ENCODE measurements at places on chromosomes 7 and 10.

DNA sequence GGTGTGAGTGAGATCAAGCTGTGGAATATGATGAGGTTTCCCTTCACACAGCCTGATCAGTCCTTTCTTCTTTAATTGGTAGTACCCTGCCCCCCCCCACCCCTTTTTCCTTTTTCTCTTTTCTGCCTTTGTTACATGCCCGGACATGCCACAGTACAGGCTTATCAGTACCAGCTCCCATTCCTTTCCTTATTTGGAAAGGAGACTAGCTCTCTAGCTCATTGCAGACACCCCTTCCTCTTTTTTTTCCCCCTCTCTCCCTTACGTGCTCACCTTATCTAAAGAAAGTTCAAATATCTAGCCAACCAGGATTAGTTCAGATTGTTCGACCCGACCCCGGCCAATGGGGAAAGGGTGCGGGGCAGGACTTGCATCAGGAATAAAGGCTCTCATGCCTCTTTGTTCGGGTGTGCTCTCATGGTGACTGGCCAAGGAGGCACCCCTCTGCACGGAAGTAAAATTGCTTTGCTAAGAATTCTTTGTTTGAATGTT lies 230.4 kb downstream of the ACTR3B start:
- peak; percentile 50 for DNase-seq

- DNase-seq, result no peak
These were observed 197.2 kb downstream of the HECW1 start for GRCh38 chr7:43309706-43310022.

GRCh38 chr7:94041529-94041928 lies 37.4 kb upstream of the BET1 start:
- DNase-seq, result no peak

- no peak for DNase-seq
These were observed 538.0 kb downstream of the DNAJB6 start for GRCh38 chr7:157874870-157875229.

GRCh38 chr10:13712476-13712836 lies 125.7 kb downstream of the PRPF18 start:
- DNase-seq, result no peak

DNA sequence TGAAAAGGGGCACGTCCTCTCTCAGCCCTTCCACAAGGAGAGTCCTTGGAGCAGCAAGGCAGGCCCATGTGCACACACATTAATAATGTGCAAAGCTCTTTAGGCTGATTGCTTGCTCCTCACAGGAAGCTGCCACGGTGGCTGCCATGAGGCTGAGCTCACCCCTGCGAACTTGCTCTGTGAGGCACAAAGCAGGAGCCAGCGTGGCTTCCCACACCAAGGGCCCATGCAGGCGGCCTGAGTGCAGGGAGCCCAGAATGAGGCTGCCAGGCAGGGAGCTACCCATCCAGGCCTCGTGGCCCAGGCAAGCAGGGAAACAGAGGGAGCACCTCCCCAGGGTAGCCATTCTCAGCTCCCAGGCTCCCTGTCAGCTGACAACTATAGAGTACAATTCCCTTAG lies 242.9 kb downstream of the GRID1 start:
- peak; percentile 63 for DNase-seq

DNA sequence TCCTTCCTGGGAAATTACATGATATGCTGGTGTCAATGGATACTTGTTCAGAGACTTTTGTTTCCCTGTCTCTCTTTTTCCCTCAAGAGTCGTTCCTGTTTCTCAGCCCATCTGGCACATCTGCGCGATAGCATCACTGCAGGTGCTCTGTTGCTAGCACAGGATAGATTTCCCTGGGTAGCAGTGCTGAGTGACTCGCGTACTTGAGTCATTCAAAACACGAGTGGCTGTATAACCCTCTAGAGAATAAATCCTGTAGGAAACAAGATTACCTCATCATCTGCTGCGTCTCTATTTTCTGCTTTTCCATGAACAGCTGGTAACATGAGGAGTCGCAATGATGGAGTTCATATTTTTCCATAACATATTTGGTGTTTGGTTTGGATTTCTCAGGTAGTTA lies 452.0 kb upstream of the FZD8 start:
- DNase-seq, result peak; percentile 78

GRCh38 chr10:112775892-112776674 lies 174.0 kb upstream of the TCF7L2 start:
- DNase-seq, result peak; percentile 49

GRCh38 chr7:2354186-2354938 lies at the start of gene EIF3B:
Gene EIF3B, plus strand, starts transcription at chr7:2354827. Its CDS starts 95 bp downstream, at chr7:2354922.
- peak; percentile 94 for DNase-seq

DNA sequence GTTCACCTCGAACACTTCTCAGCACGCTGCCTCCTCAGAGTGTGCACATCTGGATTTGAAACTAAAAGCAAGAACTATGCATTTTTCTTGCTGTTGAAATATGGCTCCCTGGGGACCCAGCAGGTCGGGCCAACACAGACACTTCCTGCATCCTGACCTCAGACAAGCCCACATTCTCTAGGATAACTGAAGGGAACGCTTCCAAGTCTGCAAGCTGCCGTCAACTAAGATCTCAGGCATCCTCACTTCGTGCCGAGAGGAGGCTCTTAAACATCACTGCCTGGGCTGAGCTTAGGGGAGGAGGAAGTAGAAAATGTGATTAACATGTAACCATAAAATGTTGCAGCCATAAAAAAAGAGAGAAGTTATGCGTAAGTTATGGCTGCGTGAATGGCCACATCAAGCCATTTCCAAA lies 65.5 kb downstream of the PYROXD2 start:
- no peak for DNase-seq

GRCh38 chr10:31014161-31014875 lies 17.3 kb downstream of the ZNF438 start:
- no peak for DNase-seq

DNA sequence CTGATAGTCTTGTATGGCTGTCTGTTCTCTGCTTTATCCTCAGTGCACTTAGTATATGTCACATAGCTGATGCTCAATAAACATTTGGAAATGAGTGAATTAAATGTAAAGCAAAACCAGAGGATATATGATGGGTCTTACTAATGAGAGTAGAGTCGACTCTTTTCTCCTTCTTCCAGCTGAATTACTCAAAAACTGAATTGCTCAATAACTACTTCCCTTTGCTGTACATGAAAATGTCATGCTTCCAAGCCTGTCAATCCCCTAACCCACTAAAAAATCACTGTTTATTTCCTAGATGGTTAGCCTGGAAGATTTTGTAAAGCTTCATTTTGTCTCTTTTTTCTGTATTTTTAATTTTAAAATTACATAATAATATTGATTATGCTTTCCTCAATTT lies 88.0 kb downstream of the OR13A1 start:
- DNase-seq, result no peak

DNA sequence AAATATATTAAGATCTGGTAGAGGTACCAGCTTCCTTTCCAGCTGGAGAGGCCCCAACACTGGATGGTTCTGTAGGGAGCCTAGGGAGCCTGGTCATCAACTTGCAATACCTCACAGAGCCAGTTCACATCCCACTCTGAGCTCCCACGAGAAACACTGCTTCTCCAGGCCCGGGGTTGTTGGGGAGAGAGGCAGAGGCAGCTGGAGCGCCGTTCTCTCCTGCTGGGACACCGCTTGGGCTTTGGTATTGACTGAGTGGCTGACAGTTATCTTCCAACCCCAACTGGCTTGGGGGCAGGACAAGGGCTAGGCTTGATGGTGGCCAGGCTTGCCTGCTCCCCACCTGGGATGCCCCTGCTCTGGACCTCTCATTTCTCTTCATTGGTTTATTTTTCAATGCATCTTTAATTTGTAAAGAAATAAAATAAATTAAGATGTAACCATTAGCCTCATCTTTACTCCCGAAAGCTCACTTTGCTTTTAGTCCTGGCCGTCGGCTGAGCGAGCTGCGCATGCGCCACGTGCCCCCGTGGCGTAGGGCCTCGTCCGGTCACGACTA lies 10.0 kb upstream of the CHCHD1 start:
- no peak for DNase-seq

DNA sequence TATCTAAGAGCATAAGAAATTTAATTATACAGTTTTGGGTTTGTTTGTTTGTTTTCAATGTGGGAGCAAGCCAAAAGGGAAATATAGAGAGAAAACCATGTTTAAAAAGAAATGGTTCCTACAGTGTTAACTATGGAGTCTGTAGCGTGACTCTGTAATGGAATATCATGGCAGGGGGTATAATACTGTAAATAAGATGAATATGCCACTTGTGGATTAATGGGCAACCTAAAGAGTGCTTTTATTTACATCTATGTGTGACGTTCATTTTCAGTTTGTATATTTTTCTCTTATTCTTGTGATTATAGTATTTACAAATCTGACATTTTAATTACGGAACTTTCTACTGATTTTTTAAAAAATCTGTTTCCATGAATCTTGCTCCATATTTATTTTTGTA lies 95.9 kb downstream of the POLL start:
- peak; percentile 29 for DNase-seq

GRCh38 chr10:32411797-32412498 lies 34.0 kb upstream of the CCDC7 start:
- no peak for DNase-seq

- no peak for DNase-seq
These were observed 171.3 kb upstream of the GHITM start for GRCh38 chr10:83968052-83968451.

DNA sequence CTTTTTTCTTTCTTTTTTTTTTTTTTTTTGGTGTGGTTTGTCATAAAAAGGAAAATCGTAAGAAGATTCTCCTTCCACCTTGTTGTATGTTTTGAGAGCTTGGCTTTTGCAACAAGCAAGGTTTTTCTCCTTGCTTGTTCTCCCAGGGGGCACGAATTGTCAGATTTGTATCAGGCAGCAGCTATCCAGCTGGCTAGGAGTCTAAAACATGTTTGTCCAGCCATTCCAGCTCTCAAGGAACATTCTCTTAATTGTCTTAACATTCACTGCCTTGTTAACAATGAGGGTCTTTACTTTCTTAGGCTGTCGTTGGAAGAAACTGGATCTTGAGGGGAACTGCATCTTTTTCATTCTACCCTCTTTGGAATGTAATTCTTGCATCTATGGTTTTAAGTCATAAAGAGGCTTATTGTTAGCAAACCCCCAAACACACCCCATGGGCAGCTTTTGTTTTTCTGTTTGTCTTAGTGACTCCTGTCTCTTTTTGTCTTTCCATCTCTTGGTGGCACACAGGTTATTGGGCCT lies 14.6 kb downstream of the SHTN1 start:
- no peak for DNase-seq

DNA sequence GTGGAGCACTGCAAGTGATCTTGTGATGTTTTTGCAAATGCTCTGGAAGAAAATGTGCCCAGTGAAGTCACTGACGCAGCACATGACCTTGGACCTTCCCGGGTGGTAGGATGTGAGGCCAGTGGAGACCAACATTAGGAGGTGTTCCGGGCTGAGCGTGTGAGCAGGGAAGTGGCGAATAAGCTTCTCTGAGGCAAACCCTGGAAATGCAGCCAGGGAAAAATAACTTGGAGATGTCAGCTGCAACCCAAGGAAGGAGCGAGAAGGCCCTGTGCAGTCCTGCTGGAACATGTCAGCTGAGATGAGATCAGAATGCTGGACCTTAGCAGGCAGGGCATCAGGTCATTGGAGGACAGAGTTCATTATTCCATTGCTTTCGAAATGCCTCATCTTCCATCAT lies 18.6 kb upstream of the SDK1 start:
- DNase-seq, result no peak

GRCh38 chr7:112505495-112505894 lies 24.7 kb downstream of the LSMEM1 start:
- no peak for DNase-seq
